ENCODE measurements at places on chromosomes 1 and 21. TPM values are rescaled to one million over a fixed set of nuclear protein-coding genes. Genes with fewer than 3 reads are reported as not detected.

- no peak for DNase-seq
These were observed 1041.8 kb downstream of the PLA2G4A start for GRCh38 chr1:187870552-187870951.

Gene FCN3
- not detected for total RNA-seq

Gene KLHDC8A
- total RNA-seq, result not detected

Gene HMCN1
- 4.9 TPM for total RNA-seq

DNA sequence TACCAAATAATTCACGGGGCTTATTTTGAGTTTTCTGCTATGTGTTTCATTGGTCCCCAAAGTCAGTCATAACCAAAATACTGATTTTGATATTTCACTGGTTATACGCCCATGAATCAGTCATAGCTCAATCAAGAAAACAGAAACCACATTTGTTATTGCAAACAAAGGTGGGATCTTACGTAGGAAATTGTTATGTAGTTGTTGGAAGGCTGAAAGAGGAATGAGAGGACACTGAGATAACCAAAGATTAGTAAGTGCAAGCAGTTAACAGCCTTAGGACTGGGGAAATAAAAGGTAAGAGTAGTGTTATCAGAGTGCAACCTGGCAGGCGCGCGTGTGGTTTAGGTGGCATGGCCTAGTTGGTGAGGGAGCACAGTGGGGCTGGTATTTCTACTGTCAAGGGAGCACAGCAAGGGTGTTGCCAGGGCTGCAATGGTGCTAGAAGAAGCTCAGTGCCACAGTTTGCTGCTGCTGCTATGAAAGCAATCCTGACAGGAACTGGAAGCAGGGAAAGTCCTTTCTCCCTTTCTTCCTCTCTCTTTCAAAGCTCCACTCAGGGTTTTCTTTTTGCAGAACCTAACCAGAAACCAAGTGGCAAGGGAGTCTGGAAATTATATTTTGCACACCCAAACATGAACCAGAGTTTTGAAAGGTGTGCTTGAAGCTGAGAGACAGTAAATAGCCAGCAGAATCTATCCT is 33.7 kb downstream of the RTCA start:
- DNase-seq, result no peak

- no peak for DNase-seq
These were observed 12.0 kb upstream of the TMPRSS2 start for GRCh38 chr21:41519806-41520559.

- peak; percentile 33 for DNase-seq
These were observed at the start of gene LHX4 for GRCh38 chr1:180229483-180230415. Gene LHX4, plus strand, starts transcription at chr1:180230264. Its CDS starts 266 bp downstream, at chr1:180230530.

Gene DUSP12
- 45.9 TPM for total RNA-seq

DNA sequence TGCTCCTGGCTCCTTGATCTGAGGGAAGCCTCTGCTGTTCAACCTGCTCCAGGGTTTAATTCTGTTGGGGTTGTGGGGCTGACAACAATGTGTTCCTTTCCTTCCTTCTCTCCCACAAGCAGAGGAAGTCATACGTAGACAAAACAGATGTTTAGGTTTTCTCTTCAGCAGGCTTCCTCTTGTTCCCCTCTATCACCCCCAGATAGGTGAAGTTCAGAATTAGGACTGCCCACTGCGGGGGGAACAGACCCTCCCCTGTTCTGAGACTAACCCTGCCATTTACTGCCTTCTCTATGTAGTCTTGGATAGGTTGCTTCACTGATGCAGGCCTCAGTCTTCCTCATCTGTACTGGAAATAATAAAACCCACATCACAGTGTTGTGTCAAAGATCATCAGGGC is 30.0 kb upstream of the NRDC start:
- DNase-seq, result no peak

DNA sequence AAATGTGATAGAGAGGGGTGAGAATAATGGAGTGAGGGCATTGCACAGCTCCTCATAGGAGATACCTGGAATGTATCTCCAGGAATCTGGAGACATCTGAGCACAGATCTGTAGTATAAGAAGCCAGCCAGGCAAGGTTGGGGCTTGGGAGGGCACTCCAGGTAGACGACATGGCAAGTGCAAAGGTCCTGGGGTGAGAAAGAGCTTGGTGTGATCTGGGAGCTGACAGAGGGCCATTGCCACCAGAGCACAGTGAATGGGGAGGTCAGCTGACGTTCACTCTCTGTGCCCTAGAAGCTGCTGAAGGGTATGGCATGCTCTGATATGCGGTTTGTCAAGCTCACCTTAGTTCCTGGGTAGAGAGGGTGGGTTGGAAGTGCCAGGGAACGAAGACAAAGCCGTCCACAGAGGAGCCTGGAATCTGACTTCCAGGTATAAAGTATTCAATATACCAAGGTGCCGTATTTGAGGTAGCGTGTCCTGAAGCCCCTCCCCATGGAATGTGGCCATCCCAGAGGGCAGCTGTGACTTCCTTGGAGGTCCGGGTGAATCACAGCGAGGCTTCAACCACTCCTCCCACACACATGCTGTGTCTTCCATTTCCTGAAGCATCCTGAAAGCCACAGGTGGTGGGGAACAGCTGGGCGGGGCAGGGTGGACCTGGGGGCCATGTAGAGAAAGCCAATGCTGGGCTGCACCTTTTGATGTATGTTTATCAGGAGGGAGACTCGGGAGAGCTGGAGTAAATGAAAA is 182.7 kb upstream of the KLHDC7A start:
- DNase-seq, result no peak

GRCh38 chr1:181789395-181789794 is 272.1 kb downstream of the ZNF648 start:
- no peak for DNase-seq

DNA sequence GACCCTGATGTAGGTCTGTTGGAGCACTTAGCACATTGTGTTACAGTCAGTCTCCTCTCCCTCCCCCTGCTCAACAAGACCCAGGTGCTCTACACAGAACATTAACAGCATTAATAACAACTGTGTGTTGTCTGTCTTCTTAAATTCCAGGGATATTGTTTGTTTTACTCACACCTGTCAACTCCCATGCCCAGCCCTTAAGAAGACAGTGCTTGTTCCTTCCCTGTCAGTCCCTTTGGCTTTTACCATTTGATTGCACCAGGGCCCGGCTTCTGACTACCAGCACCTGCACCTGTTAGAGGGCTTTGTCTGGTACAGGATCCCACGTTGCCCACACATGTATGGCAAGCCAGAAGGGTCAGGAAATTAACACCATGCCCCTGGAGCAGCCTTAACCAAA is 11.7 kb downstream of the RIMKLA start:
- no peak for DNase-seq

- no peak for DNase-seq
These were observed 210.5 kb upstream of the SPAG17 start for GRCh38 chr1:118395430-118395991.

Gene XKR8
- 0.72 TPM for total RNA-seq

Gene CR2
- not detected for total RNA-seq

Gene FMOD
- total RNA-seq, result not detected

Gene GPR52
- 0.24 TPM for total RNA-seq

GRCh38 chr1:61344696-61345095 is 262.3 kb downstream of the NFIA start:
- DNase-seq, result no peak

GRCh38 chr1:165080253-165080896 is 276.1 kb downstream of the LMX1A start:
- no peak for DNase-seq

Gene GPR161
- total RNA-seq, result 5.4 TPM

GRCh38 chr1:154583773-154584172 is 16.2 kb downstream of the CHRNB2 start:
- DNase-seq, result no peak

Gene ANKRD34A
- total RNA-seq, result 1.3 TPM

Gene KMO
- 1.3 TPM for total RNA-seq

Gene DSCAM
- total RNA-seq, result 0.10 TPM

Gene ZBTB40
- 11.1 TPM for total RNA-seq

Gene SLC1A7
- total RNA-seq, result not detected

Gene CITED4
- total RNA-seq, result 0.72 TPM

DNA sequence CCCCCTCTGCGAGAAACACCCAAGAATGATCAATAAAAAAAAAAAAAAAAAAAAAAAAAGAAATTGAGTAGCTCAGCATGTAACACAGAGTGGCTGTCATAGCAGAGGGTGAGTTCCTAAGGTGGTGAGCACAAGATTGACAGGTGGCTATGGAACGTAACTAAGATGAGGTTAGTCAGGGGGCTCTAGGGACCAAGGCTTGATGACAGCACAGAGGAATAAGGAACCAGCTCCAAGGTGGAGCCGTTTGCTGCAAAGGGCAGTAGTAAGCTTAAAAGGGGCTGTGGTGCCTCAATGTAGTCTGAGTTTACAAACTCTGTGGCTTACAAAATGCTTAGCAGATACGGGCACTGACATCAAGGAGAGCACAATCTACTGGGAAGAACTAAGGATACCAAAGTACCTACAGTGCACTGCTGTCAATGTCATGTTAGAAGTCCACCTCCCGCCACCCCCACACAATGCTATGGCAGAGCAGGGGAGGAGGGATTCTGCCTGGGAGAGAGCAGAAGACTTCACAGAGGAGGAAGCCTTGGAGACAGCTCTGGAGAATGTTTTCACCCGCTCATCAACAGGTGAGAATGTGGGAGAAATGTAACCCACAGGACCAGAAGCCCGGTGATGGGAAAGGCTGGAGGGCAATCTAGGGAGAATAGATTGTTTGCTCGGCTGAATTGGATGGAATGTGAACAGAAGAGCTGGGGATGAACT is 13.1 kb downstream of the IQGAP3 start:
- DNase-seq, result no peak

- DNase-seq, result peak; percentile 24
These were observed 601 bp downstream of the CCT8 start for GRCh38 chr21:29072873-29073221.

- DNase-seq, result peak; percentile 55
These were observed 144.1 kb downstream of the OMA1 start for GRCh38 chr1:58402444-58402843.

Gene NBPF8
- 3.9 TPM for total RNA-seq

- peak; percentile 41 for DNase-seq
These were observed 29.1 kb upstream of the IGSF5 start for GRCh38 chr21:39715804-39716397.

DNA sequence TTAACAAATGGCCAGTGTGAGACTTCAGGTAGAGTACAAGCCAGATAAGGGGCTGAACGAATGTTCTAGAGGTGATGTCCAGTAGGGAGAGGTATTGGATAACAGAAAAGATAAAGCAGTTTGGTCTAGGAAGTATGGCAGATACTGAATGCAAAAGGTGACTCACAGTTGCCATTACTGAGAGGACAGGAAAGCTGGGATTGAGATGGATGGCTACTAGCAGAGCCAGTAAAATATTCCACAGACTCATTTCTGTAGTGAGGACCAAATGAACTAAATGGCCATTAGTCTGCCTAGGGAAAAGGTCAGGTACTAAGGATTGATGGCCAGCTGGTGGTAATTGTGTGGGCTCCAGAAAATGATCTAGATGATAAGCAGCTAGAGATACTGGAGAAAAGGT is 11.5 kb downstream of the MACO1 start:
- peak; percentile 46 for DNase-seq

DNA sequence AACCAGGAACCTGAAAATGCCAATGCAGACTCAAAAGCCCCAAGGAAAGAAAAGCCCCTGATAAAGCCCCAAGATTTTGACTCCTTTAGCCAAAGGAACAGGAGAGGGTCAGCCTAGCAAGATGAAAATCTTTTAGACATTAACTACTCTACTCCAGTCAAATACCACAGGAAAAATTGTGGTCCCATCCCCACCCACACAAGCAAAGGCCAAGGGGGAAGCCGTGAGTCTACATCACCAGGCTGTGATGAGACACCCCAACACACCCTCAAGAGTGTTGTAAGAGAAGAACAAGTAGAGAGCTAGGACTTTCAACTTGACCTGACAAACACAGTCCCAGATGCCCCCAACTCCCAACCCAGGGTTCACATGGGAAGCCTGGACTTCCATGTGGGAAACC is 192.8 kb upstream of the NR5A2 start:
- DNase-seq, result no peak

DNA sequence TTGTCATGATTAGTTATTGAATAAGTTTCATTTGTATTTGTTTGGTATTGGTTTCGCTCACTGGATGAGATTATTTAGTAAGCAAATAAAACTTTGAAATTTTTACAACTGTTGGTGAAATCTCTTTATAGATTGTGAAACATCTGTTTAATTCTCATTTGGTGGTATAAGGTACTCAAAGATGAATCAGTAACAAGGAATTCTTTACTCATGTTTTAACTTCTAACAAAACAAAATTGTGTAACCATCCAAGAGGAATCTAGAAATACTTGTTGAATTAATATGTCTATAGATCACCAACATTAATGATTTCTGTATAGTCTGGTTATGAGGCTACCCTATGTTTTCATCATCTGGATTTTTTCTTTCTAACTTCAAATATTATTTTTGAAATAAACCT is 62.8 kb upstream of the USP25 start:
- DNase-seq, result no peak

DNA sequence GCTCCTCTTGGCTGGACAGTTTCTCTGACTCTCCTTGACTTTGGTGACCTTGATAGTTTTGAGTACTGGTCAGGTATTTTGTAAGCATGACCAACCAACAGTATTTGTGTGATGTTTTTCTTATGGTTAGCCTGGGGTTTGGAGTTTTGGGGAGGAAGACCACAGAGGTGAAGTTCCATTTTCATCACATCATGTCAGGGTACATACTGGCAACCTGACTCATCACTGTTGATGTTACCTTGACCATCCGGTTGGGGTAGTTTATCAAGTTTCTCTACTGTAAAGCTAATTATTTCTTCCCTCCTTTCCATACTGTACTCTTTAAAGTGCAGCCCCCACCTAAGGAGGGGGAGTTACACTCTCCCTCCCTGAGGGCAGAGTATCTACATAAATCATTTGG is 13.4 kb downstream of the OSCP1 start:
- no peak for DNase-seq

Gene CAMK1G
- total RNA-seq, result 7.3 TPM

Gene PTGER3
- total RNA-seq, result not detected

DNA sequence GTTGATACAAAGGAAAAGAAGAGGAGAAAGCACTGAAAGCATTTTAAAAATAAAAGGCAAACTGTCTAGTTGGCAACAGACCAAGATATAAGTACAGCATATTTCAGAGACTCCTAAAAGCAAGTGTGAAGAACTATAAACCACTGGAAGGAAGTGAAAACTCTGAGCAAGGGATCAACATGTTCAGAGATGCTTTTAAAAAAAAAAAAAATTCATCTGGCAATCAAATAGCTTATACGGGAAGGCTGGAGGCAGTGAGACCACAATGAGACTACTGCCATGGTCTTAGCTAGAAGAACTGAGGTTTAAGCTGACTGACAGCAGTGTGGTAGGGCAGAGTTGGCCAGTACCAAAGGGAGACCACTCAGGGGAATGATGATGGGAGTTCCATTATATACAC is 124.3 kb downstream of the VAV3 start:
- DNase-seq, result no peak
